ENCODE measurements at places on chromosomes 3 and 15. TPM values are rescaled to one million over a fixed set of nuclear protein-coding genes. Genes with fewer than 3 reads are reported as not detected.

GRCh38 chr3:94009608-94010007 lies 18.8 kb downstream of the STX19 start:
- DNase-seq: no peak

DNA sequence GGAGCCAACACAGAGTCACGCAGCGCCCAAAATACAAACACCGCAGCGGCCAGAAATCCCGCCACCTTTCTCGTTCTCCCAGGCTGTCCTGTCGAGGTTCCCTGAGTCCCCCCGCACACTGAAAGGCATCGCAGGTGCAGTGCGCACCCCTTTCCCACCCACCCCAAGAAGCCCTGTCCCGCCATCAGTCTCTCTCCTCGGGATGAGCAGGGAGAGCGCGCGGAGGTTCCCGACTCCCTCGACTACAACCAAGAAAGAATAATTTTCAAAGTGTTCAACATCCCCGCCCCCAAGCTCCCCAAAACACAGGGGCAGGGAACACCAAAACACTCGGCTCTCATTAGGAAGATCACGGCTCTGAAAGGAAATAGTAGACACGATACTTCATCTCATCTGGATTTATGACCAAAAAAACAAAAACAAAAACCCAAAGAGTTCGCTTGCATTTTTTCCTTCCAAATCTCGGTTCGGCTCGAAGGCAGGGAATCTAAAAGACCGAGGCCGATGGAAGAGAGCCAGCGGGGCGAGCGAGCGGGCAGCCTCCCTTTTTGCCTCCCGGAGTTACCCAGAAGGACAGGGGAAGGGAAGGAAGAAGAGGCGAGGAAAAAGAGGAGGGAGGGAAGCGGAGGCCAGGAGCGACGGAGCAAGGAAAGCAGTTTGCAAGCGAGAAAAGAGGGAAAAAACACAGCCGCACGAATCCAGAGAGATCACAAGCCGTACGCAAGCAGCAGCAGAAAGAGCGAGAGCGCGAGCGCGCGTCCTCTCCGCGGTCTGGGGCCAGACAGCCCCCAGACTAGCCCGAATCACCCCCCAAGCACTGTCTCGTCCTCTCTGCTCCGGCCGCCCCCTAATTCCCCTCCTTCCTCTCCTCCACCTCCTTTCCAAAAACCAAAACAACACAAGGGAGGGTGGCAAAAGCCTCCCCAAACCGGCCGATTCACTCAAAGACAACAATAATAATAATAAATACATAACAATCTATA lies 808 bp downstream of the BCL6 start:
- DNase-seq: no peak

ANKRD63 gene
- not detected for total RNA-seq

GRCh38 chr3:175433026-175433674 lies 574.0 kb downstream of the NAALADL2 start:
- no peak for DNase-seq

MED12L gene
- 2.4 TPM for total RNA-seq

DNA sequence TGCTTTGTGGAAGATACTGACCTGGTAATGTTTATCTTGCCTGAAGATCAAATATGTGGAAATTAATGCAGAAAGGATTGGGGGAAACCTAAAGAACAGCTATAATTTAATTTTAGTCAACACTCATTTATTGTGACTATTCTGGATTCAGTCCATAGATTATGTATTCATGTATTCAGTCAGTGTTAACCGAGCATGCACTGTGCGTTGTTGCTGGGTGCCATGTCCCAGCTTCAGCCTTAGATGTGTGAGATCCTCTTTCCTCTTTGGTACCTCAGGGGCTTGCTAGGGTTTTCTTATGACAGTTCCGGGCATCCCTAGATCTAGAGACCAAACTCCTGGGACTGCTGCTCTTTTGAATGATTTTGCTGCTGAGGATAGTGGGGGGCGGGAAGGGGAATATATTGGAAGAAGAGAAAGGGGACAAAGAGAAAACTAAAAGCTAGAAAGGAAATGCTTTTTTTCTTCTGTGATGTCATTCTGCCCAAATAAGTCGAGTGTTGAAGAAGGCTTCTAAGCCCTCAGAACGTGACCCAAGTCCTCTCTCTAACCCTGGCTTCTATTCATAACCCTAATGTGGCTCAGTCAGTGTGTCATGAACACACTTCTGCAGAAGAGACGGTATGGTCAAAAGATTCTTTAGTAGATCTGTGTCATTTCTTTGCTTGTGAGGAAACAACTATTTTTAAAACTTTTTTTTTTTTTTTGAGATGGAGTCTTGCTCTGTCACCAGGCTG lies 33.5 kb downstream of the STARD9 start:
- DNase-seq: no peak

ADPRH gene
- total RNA-seq: 5.3 TPM

Measured in chondrocyte (in vitro differentiated cells).